ENCODE measurements at places on chromosomes 11 and 22.

DNA sequence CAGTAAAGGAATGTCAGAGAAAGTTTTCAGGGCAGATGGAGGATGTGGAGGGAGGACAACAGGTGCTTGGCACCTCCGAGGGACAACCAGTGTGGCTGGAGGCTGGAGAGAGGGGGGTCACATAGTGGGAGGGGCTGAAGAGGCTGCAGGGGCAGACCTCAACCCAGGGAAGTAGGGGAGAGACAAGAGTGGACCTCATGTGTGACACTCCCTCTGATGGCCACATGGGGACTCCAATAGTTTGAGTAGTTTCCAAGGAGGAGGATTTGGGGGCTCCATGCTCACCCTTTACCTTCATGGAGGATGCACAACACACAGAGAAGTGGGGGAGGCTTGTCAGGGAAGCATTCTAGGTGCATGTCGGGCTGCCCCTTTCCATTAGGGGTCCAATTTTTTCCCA is 35.1 kb upstream of the ASPHD2 start:
- DNase-seq, result no peak

DNA sequence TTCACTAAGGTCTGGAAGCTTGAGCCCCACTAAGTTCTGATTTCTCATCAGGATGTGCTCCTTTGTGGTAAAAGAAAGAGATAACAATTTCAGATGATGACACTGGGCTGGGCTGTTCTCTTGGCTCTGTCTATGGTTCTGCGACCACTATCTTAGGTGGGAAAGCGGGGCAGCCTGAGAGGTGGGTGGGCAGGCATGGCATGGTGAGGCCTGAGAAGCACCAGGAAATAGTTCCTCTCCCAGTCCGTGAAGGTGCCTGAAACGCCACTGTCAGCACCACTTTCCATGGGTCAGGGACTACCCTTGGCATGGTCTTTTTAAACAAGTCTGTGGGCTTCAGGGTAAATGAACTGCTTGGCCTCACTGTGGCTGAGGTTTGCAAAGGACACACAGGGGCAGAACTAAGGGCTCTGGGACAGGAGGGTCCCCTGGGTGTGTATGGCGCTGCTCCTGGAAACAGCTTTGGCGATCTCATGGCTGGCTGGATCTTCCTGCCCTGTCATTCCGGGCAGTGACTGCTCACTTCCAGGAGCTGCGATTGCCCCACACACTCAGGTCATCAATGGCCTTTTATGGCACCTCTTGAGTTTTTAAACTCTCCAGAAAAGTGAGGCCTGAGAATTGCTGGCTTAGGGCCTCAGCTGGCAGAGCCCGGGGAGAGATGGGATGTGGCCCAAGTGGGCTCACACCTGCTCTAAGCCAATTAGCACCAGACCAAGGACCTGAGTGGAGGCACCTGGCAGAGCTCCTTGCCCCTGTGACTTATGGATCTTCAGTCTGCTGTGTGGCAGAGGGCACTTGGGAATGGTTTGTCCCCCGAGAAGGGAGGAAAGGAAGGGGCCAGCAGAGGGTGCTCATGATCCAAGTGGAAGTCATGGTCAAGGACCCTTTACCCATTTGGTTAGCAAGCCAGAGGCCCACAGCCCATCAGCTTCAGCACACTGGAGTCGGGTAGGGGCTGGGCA is 55.6 kb upstream of the LYVE1 start:
- DNase-seq, result peak; percentile 54

GRCh38 chr11:64088162-64089026 is 52.7 kb downstream of the FLRT1 start:
- DNase-seq, result peak; percentile 74

DNA sequence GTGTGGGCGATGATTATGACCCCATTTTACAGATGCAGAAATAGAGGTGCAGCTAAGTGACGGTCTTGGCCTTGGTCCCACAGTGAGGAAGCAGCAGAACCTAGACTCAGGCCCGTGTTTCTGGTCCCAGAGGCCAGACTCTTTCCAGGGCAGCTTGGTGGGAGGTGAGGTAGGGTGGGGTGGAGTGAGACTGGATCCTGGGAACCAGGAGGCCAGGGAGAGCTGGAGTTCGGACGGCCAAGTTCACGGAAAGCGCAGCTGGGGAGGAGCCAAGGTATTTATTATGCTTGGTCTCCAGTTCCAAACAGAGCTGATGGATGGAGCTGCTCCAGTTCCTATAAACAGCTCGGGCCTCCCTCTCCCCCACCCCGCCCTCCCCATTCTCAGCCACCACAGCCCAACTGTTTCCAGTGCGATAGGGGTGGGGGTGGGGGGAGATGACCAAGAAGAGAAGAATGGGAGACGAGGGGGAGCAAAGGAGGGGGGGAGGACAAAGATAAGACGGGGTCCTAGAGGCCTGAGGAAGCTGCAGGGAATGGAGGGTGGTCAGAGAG is 16.2 kb downstream of the LRRC32 start:
- no peak for DNase-seq

DNA sequence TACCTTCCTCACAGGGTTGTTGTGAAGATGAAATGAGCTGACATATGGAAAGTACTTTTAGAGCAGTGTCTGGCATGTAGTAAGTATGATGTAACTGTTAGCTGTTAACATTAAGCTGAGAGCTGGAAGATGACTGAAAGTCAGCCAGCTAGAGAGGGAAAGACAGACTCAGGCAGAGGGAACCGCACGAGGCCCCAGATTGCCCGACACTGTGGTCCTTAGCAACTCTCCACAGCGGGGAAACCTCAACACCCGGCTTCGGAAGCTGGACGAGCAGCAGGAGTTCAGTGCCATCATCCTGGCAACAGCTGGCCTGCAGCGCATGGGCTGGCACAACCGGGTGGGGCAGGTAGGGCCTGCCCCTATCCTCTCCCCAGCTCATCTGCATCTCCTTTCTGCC is 6.5 kb downstream of the HMBS start:
- DNase-seq, result no peak

DNA sequence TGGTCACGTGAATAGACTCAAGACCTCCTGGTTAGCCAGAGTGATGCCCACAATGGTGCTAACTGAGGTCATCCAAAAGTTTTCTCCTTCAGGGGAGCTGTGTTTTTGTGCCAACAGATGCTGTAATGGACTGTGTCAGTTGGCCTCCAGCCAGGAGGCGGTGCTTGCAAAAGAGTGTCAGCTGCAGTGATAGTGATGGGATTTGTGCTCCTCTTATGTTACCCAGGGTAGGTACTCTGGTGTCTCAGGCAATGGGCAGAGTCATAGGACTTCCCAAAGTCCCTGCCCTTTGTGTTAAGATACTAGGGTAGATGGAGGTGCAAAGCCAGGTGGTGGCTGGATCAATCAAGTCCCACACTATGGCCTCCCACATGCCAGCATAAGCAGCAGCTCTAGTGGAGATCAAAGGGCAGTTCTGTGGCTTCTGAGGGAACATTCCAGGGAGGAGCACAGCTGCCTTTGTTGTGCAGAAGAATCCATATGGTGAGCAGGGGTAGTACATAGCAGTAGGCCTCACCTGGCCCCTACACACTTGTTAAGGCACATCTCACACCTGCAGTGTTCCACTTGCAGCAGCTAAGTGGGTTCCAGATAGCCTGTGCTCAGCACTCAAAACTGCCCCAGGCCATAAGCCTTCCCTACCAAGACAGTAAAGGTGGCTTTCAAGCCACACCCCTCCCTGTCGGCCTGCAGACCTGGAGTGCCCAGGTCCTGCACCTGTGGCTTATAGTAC is 9.4 kb upstream of the FANCF start:
- DNase-seq, result no peak

DNA sequence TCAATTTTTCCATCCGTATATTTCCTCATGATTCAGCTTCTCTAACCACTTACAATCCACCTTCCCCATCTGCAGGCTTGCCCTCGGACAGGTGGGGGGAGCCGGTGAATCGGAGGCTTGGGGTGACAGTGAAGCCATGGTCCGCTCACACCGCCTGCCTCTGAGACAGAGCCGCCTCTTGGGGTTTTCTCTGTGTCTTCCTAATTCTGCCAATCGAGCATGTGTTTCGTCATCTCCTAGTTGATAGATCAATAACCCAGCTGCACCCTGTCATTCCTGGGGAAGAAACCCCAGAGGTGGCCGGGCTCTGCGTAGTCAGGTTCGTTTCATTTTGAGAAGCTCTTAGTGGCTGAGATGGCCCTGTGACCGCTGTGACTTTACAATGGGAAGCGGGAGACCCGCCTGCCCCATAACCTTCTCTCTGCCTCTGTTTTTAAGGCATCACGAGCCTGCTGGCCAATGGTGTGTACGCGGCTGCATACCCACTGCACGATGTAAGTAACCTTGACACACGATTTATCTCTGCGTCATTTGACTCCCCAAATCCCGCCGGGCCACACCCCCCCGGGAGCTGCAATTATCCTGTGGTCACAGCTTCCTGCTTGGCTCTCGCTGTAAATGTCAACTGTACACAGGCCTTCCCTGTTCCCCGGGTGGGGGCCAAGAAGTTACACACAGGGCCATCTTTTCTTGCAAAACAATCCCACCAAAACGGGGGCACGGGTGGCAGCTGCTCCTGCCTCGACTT is 33.3 kb downstream of the ANO1 start:
- no peak for DNase-seq

- DNase-seq, result no peak
Observed at GRCh38 chr22:38193580-38193979, 8.2 kb upstream of the MAFF start.

All from cerebellar cortex (tissue), 1 donor.